Immature natural killer cell (primary cell): ENCODE measurements at places on chromosomes 6 and 20.

DNA sequence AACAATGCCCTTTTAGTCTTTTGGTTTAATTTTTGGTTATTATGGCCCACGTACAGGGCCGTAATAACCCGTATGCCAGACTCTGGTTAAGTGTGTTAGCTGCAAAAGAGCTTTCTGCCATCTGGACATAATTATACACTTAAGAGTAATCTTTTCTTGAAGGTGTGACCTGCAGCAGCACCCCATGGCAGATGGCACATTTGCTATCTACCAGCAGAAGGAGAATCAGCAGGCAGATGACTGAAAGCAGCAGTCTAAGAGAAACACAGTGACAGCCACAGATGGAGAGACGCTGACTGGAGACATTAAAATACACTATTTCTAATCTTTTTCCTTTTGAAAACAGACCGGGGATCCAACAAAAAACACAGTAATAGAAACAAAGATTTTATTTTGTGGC lies 18.7 kb downstream of the ASF1A start:
- no peak for DNase-seq

DNA sequence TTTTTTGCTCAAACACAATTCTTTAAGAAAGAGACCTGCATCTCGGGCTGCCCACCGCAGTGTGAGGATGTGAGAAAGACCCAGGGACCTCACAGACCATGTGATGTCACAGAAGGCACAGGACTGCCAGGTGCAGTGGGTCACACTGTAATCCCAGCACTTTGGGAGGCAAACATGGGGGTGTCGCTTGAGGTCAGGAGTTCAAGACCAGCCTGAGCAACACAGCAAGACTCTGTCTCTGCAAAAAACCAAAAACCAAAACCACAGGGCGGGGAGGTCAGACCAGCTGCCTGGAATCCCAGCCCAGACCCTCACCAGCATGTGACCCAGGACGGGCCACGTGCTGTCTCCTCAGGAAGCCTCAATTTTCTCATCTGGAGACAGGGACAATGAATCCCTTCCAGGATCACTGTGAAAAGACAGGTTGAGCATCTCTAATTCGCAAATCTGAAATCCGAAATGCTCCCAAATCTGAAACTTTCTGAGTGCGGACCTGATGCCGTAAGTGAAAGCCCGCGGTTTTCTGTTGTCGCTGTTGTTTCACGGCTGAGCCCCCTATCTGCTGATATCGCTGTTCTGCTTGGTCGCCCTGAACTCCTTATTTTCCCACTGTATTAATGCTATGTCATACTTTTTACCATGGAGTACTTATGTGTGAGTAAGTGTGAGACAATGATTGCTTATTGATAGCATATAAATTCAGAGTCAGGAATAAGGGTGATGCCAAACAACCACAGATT lies 159.5 kb upstream of the PTPN1 start:
- DNase-seq: no peak

DNA sequence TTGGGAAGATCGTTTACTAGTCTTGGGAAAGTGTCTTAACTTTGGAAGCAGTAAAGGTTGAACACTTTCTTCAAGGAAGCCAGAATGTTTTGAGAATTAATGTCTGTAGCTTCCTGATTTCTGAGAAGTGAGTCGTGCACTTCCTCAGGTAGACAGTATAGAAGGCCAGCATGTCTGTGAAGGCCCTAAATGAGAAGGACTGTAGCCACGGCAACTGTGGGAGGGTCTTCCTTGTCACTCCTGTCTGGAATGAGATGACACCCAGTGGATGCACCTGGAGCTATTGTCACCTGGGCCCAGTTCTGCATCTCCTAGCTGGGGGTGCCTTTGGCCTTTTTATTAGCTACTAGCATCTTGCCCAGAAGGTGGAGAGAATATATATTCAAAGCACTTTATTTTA lies 8.8 kb downstream of the STX16 start:
- DNase-seq: no peak

DNA sequence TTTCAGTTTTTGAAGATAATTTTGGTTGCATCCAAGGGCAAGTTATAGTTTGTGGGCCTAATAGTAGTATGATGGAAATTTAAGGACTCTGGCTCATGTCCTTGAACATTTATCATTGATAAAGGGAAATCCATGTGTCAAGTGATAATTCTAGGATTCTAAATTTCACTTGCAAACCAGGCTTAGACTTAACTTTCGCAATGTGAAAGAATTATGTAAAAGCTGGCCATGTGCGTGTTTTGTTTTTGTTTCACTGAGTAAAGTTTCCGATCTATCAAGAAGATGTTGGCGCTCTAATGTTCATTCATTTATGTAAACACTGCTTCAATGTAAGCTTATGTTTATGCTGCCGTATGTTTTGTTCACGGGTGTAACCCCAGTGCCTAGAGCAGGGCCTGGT lies 302.0 kb downstream of the SOX4 start:
- DNase-seq: no peak

DNA sequence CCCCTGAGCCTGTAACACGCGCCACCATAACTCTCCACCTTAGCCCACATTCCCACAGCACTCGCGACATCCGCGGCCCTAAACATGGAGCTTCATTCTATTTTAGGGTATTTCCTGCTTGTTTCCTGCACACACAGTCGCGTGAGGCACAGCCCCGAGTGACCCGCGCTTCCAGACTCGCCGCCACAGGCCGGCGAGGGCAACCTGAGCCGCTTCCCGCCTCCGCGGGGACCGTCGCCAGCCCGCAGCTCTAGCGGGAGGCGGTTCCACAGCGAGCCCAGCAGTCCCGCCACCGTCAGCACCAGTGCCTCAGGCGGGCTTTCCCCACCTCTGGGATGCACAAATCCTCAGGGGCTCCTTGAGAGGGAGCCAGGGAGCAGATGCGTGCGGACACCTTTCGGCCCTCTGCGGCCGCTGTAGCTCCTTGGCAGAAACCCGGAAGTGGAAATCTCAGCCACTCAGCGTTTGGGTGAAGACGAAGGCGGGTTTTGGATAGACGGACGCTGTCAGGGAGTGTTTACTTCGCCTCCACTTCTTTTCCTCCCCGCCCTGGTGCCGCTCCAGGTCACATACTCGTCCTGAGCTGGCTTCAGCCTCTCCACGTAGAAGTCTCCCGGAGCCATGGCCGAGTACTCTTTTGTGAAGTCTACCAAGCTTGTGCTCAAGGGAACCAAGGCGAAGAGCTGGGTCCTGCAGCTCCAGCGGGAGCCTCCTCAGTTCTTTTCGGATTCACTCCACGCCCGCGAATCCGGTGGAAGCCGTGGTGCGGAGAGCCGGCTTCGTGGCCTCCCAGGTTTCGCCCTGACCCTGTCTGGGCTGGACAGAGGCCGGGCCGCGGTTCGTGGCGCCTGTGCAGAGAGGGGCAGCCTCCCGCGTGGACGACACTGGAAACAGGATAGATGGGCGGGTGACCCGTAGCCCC lies 2177.4 kb upstream of the DEFB115 start:
- peak; percentile 25 for DNase-seq

GRCh38 chr6:151807513-151808370 lies at the start of gene ESR1:
ESR1 (plus strand) TSS chr6:151807682; CDS start chr6:151807913, 231 bp downstream.
- no peak for DNase-seq

DNA sequence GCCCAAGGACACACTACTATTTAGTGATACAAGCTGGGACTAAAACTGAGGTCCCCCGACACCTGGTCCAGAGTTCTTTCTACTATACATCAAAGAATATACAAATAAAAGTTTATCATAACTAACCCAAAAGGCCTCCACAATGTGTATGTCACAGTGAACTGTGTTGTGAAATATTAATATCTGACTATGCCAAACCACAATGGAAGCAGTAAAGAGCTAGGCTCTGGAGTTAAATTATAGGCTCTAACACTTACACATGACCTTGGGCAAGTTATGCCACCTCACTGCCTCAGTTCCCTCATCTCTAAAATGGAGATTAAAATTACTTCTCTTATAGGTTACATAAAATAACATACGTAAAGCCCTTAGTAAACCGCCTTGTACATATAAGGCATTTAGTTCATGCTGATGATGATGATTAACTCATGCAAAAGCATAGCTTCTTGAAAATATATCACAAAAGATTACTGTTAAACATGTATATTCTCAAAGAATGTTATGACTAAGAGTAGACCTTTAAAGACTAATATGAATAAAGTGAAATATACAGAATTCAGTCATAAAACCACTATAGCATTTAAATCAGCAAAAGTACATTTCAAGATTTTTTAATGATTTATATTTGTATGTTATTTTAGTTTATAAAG lies 5.7 kb downstream of the SUPT3H start:
- DNase-seq: no peak

GRCh38 chr6:4356899-4357659 lies 221.7 kb upstream of the ECI2 start:
- DNase-seq: no peak
